Sigmoid colon (tissue), 7 donors: ENCODE measurements at places on chromosomes 3 and 15. TPM values are rescaled to one million over a fixed set of nuclear protein-coding genes. Genes with fewer than 3 reads are reported as not detected.

The CPLX3 gene
- 0.28 TPM for polyA plus RNA-seq

DNA sequence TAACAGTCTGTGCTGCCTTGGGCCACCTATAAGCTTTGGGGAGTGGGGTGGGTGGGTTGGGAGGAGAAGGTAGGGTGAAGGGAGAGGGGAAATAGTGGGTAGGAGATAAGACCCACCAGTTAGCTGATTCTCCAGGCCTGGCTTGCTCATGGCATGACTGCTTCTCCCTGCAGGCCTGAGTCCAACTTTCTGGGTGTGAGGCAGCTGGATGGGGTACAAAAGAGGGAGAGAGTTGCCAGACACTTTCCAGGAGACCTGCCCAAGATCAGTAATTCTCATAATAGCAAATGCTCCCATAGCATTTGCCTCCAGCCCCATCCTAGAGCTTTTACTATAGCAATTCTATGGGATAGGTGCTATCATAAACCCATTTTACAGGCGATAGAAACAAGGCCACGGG lies 7.7 kb downstream of the CGNL1 start:
- peaks cover 30% of the 10 kb centered on the region for H3K4me1 ChIP-seq
- DNase-seq: peak; percentile 71
- H3K4me3 ChIP-seq: no peak overlapping the region

The EPB42 gene
- polyA plus RNA-seq: not detected

The CTXN2 gene
- polyA plus RNA-seq: not detected

DNA sequence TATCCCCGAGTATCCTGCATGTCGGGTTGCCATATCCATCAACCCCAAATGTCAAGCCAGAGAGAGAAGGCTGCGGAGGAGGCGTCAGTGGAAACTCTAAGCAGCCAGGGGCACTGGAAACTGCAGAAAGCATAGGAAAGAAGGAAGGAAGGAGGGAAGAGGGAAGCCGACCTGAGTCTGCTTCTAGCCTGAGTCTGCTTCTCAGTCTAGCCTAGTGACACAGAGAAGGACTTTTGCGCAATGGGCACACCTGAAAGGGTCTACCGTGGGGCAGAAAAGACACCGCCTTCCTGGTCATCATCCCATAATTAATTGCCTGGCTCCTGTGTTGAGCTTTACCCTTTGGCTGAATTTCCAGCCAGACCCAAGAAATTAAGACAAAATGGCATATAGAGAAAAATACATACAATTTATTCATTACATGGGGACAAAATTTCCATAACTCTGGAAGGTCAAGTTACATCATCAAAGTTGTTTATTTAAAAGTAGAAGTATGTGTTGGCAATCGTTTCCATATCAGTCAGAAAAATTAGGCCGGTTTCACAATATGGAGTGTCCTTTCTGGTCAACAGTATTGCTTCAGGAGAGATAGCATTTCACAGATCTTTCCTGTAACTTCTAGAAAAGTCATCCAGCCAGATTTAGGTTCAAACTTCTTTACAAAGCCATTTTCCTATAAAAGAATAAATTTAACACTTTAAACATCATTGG lies 10.3 kb downstream of the BCL2A1 start:
- no peaks in the 10 kb centered on the region for H3K36me3 ChIP-seq
- no peaks in the 10 kb centered on the region for H3K4me1 ChIP-seq
- no peak overlapping the region for H3K4me3 ChIP-seq
- no peak for DNase-seq
- H3K27ac ChIP-seq: no peak overlapping the region
- no peaks in the 10 kb centered on the region for H3K27me3 ChIP-seq

GRCh38 chr3:85592256-85592655 lies 633.5 kb downstream of the CADM2 start:
- no peaks in the 10 kb centered on the region for H3K36me3 ChIP-seq
- DNase-seq: no peak
- H3K4me3 ChIP-seq: no peak overlapping the region
- no peaks in the 10 kb centered on the region for H3K4me1 ChIP-seq
- H3K27ac ChIP-seq: no peak overlapping the region

GRCh38 chr15:101194546-101195125 lies 57.2 kb downstream of the CHSY1 start:
- H3K27ac ChIP-seq: no peak overlapping the region
- no peaks in the 10 kb centered on the region for H3K36me3 ChIP-seq
- DNase-seq: no peak
- H3K27me3 ChIP-seq: no peaks in the 10 kb centered on the region
- H3K4me1 ChIP-seq: peaks cover 36% of the 10 kb centered on the region

The ASB14 gene
- polyA plus RNA-seq: not detected

The VWA5B2 gene
- 0.60 TPM for polyA plus RNA-seq

DNA sequence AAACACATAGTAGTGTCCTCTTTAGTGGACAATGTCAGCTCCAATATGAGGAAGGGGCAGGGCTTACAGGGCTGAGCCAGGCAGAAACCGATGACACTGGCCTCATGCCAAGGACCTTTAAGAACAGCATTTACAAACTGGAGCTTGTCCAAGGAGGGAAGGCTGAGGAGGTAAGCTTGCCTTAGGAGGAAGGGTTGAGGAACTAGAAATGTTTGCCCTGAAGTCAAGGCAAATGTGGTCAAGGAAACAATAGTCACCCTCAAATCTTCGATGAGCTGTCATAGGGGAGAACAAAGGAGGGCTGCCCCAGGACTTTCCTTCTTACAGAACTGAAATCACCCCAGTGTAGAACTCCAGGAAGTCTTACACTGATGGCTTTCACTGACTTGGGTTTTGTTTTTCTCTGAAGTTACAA lies 136.4 kb downstream of the LIPC start:
- no peak overlapping the region for H3K4me3 ChIP-seq
- H3K27ac ChIP-seq: no peak overlapping the region
- H3K36me3 ChIP-seq: no peaks in the 10 kb centered on the region
- no peaks in the 10 kb centered on the region for H3K4me1 ChIP-seq

The PPP2R3A gene
- 8.1 TPM for polyA plus RNA-seq

DNA sequence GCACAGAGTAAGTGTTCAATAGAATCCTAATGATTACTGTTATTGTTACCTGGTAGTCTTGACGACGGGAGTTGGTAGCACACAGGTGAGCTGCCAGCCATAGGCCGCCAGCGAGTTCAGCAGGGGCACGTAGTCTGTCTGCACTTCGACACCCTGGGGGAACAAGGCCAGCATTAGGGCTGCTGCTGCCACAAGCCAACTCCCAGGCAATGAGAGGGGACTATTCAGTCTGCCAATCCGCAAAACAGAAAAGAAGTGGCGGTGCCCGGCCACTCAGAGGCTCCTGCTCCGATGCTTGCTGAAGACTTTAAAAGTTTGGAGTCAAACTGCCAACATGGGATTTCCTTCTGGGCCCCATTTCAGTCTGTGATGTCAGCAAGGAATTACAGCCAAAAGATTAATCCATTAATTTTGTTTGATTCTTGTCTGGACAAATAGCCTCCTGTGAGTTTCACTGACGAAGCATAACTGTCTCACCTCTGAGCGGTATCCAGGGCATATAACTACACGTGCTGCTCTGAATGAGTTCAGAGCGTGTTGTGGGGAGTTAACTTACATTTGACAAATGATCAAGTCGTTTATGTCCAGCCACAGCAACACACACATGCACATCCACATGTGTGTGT lies 61.8 kb downstream of the OXNAD1 start:
- H3K36me3 ChIP-seq: no peaks in the 10 kb centered on the region
- no peak overlapping the region for H3K27ac ChIP-seq
- no peak for DNase-seq
- no peak overlapping the region for H3K4me3 ChIP-seq
- H3K27me3 ChIP-seq: no peaks in the 10 kb centered on the region
- no peaks in the 10 kb centered on the region for H3K4me1 ChIP-seq
